ENCODE measurements at places on chromosomes 3 and 15.

- no peaks in the 10 kb centered on the region for H3K36me3 ChIP-seq
- H3K4me3 ChIP-seq: no peak overlapping the region
- no peaks in the 10 kb centered on the region for H3K27me3 ChIP-seq
Measured at GRCh38 chr3:55405436-55405835, 81.7 kb downstream of the WNT5A start.

DNA sequence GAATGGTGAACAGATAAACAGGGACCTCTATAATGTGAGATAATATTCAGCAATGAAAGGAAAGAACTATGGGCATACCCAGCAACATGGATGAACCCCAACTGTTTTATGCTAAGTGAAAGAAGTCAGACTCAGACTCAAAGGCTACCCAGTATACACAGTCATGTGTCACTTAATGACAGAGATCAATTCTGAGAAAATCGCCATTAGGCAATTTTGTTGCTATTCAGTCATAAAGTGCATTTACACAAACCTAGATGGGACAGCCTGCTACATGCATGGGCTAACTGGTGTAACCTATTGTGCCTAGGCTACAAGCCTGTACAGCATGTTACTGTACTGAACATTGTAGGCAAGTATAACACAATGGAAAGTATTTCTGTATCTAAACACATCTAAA, 76.5 kb downstream of the B3GNT5 start:
- no peak for DNase-seq
- H3K27me3 ChIP-seq: no peaks in the 10 kb centered on the region
- no peaks in the 10 kb centered on the region for H3K36me3 ChIP-seq
- H3K4me3 ChIP-seq: no peak overlapping the region

DNA sequence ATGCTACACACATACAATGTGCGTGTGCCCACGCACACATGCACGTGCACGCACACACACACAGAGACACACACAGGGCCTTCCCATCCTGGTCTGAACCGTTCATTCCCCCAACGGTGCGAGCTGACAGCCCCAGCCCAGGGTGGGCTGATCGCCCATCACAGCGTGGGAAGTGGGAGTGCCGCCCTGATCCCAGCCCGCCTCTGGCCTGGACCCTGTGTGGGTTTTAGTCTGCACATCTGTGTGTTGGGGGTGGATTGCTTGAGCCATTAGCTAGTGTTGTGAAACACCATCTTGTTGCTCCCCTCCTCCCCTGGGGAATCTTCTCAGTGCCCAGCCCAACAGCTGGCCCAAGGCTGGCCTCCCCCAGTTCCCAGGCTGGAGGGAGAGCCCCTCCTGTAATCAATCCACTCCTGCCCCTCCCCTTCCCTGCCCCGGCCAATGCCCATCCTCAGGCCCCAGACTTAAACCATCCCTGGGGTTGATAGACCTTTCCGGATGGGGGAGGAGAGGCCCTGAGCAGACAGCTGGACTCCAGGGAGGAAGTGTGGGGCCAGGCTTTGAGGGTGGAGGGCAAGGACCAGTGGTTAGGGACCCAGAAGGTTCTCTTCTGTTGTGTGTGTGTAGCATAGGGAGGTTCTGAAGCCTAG, 8.3 kb downstream of the SEMA3G start:
- H3K27ac ChIP-seq: no peak overlapping the region
- H3K27me3 ChIP-seq: no peaks in the 10 kb centered on the region
- no peaks in the 10 kb centered on the region for H3K36me3 ChIP-seq
- H3K4me3 ChIP-seq: no peak overlapping the region
- peaks cover 7% of the 10 kb centered on the region for H3K4me1 ChIP-seq

DNA sequence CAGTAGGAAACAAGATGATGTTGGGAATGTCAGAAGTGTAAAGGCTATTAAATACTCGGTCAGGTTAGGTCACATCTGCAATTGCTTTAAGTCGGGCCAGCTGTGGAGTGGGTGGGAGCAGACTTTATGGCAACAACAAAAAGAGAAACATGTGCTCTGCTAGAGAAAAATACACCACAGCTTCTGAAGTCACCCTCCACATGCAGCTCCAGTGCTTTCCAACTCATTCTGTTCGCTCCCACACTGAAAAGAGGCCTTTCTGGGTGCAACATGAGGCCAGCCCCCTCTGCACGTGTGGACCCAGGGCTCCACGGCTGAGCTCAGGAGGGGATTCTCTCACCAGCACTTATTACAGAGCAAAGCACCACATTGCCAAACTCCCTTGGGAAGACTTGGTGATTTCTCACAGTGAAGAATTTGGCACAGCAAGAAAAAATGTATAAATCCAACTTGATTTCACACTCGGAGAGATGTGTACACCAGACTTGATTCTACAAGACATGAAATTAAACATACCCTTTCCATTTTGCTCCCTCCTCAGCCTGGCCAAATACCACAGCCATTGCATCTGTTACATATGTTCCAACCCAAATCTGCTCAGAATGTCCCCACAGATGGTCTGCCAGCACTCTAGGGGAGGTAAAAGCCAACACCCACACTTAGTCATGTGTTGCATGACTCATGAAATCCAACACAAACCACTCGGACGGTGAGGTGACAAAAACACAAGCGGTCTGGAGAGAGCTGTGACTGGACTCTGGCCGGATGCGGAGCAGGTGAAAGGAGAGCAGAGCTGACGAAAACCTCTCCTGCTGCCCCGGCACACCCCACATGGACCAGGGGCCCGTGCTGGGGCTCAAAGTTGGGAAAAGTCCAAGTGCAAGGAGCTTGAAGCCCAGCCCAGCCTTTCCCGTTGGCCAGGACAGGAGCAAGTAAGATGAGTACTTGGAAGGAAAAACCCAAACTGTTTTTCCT, 74.6 kb downstream of the ITGB5 start:
- peaks cover 30% of the 10 kb centered on the region for H3K4me1 ChIP-seq
- no peaks in the 10 kb centered on the region for H3K27me3 ChIP-seq
- peak overlapping the region; percentile 75 for H3K27ac ChIP-seq
- H3K4me3 ChIP-seq: no peak overlapping the region
- peak; percentile 94 for DNase-seq
- H3K36me3 ChIP-seq: peaks cover 5% of the 10 kb centered on the region

GRCh38 chr3:126982126-126982470, 817 bp upstream of the PLXNA1 start:
- peaks cover 14% of the 10 kb centered on the region for H3K4me1 ChIP-seq
- DNase-seq: no peak
- no peaks in the 10 kb centered on the region for H3K27me3 ChIP-seq
- no peak overlapping the region for H3K27ac ChIP-seq

- DNase-seq: no peak
- no peak overlapping the region for H3K27ac ChIP-seq
- H3K36me3 ChIP-seq: no peaks in the 10 kb centered on the region
- no peak overlapping the region for H3K4me3 ChIP-seq
- H3K4me1 ChIP-seq: no peaks in the 10 kb centered on the region
Measured at GRCh38 chr3:187839422-187839821, 94.2 kb upstream of the BCL6 start.

GRCh38 chr3:179961071-179961702, 75.5 kb downstream of the PEX5L start:
- H3K4me1 ChIP-seq: no peaks in the 10 kb centered on the region
- no peaks in the 10 kb centered on the region for H3K36me3 ChIP-seq
- DNase-seq: no peak
- H3K27ac ChIP-seq: no peak overlapping the region
- no peak overlapping the region for H3K4me3 ChIP-seq

DNA sequence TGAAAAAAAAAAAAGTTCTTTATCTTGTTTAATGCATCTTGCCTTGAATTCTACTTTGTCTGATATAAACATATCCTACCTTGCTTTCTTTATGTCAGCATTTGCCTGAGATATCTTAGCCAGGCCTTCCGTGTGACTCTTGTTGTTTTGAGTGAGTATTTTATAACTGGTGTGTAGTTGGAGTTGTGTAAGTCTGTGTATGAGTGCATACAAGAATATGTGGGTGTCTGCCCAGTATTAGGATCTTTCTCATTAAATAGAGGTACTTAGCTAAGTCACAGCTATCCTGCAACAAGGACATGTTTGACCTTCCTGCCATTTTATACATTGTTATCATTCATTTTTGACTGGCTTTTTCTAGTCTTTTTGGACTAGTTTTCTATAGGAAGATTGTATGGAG, 22.5 kb upstream of the TSPAN3 start:
- H3K27me3 ChIP-seq: no peaks in the 10 kb centered on the region
- H3K4me1 ChIP-seq: no peaks in the 10 kb centered on the region
- no peak overlapping the region for H3K4me3 ChIP-seq
- no peaks in the 10 kb centered on the region for H3K36me3 ChIP-seq

- H3K4me3 ChIP-seq: no peak overlapping the region
- H3K27me3 ChIP-seq: no peaks in the 10 kb centered on the region
- DNase-seq: no peak
Measured at GRCh38 chr15:82110144-82110543, 64.3 kb upstream of the MEX3B start.
